ENCODE measurements at places on chromosomes 5 and 9.

GRCh38 chr9:130429831-130430230 lies 14.9 kb upstream of the ASS1 start:
- no peak for DNase-seq

DNA sequence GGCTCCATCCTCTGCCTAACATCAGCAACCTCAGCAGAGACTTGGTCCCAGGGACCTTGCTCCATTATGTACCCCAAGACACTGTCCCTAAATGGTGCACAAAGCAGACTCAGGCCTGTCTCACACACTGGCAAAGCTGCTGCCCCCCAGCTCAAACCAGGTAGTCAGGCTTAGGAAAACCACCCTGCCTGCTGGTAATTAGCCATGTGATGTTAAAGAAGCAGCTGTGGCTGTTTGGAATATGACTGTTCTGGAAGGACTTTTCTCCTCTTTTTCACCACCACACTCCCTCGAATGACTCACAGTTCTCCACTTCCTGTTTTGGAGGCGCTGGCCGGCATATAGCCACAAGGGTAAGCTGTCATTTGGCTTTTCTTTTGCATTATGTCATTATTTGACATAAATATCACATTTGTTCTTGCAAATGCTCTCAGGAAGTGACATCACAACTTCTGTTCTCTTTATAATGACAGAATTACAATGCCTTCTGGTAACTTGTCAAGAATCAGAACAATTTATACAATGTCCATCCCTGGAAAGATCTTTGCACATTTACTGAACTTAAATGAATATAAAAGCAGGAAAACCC lies 113.9 kb downstream of the SUSD1 start:
- peak; percentile 97 for DNase-seq

DNA sequence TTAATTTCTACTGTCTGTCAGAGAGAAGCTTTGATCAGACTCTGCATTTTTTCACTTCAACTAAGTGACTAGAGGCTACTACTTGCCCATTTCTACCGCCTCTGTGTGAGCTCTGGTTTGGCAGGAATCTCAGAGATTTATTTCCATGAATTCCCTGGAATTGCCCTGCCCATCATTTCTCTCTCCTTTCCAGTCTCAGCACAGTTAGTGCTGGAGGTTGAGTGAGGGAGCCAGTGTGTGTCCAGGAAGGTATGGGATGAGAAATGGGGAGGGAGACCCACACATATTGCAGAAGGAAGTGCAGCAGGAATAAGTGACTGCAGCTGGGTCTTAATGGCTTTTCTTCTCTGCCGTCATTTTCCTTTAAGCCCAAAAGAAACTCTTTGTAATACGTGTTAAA lies 443.1 kb upstream of the ZNF462 start:
- no peak for DNase-seq

- no peak for DNase-seq
These were observed 399.0 kb upstream of the BRINP1 start for GRCh38 chr9:119768266-119768665.

GRCh38 chr5:65892801-65893200 lies 33.6 kb upstream of the ERBIN start:
- no peak for DNase-seq

DNA sequence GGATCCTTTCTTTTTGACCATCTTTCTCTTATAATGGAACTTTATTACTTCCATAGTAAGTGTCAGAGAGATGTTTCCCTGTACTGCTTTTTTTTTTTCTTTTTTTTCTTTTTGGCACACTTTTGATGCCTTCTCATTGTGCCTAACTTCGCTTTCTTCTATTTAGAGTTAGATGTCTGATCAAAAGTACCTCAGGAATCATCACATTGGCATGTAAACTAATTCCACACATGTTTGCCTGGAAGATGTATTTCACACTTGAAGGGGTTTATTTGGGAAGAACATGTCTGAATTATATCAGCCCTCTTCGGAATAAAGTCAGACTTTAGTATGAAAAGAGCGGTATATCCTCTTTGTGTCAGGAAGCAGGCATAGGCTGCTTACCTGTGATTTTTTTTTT lies 35.1 kb downstream of the SMARCA2 start:
- DNase-seq: no peak

GRCh38 chr5:17228821-17229291 lies 11.4 kb downstream of the BASP1 start:
- peak; percentile 72 for DNase-seq

- DNase-seq: no peak
These were observed 169.4 kb upstream of the ZNF462 start for GRCh38 chr9:106693558-106693957.

DNA sequence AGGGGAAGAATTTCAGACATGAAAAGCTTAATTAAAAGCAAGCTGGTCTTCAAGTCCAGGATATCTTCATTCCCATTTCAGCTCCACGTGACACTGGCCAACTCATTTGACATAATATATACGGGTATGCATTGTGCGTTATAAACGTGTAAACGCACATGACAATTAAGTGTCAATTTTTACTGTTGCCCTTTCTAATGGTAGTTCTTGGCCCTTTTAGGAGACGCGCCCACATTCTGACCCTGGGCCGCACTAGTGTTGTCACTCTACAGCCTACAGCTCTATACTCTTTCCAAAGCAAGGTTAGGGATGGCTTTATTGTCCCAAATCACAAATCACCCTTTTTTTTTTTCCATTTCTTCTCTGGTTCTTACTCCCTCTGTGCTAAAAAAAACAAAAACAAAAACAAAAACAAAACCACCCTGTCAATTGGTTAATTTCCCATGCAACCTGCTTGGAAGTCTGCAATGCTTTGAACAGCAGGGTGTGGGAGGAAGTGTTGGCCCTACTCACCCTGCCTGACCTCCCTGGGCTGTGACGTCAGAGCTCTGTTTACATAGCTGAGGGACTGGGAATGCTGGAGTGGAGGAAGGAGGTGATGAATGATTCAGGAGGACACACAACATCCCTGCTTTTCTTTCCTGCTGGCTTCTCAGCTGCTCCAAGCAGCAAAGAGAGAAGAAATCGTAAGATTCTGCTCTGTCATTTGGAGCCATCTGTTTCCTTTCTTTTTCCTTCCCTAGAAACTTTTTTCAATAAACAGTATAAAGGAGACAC lies 19.3 kb downstream of the RFK start:
- peak; percentile 83 for DNase-seq

- DNase-seq: peak; percentile 99
These were observed 90.0 kb downstream of the PRRT1B start for GRCh38 chr9:131635285-131635684.

- DNase-seq: no peak
These were observed 116.4 kb downstream of the RXRA start for GRCh38 chr9:134442486-134443173.

DNA sequence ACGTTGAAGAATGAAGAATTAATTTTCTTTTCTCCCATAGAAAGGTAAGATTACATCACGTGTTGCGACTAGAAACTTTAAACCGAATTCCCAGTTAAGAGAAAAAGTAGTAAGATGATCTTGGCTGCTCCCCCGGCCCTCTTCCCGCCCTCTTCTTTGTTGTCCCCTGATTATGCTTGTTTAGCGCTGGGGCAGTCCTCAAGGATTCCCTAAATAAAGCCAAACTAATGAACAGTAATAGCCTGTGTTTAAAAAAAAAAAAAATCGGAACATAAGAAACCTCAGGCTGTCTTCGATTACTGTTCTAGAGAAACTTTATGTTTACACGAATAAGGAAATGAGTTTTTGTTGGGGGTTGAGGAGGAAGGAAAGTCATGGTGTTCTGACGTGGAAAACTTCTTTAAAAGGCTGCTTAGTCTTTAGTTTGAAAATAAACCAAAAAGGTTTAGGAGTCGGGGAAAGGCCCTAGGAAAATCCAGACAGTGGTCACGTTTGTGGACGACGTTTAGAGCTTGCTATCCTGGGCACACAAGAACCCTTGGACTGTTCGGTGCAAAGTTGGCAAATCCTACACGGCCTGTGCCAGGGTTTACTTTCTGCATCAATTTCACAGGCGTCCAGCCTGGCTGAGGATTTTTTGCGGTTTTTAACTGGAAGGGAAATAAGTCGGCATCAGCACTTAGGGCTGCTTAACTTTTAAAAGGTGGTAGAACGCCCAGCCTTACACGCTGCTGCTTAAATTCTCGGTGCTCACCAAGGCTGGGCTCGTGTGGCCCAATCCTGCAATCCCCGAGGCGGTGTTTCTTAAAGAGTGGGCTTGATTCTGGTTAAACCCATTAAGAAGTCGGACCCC lies 1.1 kb upstream of the MAT2B start:
- DNase-seq: peak; percentile 41

DNA sequence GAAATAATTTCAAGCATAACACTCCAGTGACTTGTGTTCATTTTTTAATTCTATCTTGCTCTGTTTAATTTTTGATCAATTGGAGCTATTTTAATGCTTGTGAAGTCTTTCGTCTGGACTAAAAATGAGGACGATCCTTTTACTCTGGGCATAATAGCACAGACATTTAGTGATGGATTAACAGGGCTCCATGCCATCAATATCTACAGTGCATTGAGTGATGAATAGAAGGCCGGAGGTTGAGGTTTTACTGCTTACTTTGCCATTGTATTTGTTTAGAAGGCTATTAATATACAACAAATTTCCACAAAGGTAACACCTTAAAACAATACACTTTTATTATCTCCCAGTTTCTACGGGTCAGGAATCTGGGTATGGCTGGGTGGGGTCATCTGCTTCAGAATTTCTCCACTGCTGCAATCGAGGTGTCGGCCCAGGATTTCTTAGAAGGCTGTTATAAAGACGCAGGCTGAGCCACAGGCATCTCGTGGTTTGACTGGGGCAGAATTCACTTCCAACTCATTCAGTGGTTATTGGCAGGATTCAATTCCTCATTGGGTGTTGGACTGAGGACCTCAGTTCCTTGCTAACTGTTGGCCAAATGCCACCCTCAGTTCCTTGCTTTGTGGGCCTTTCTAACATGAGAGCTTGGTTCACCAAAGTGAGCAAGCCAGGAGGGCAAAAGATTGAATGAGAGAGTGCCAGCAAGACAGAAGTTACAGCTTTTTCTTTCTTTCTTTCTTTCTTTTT lies 265.4 kb upstream of the VLDLR start:
- DNase-seq: no peak

DNA sequence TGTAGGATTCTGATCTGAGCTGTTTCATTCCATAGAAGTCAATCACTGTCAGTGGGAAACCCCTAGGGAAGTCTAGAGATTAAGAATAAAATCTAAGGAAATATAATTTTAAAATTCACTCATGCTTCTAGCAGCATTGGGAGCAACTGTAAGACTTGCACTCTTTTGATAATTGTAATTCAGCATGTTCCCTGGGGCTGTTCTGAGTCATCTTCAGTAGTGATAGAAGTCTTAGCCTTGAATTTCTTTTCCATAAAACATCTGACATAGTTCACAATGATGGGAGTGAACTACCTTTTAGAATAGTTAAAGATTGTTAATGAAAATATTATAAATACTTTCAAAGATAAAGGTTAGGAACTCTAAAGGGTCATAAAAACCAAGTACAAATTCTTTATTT lies 935.8 kb downstream of the DTWD2 start:
- no peak for DNase-seq

GRCh38 chr9:95116002-95116807 lies 201.3 kb downstream of the FANCC start:
- DNase-seq: no peak

DNA sequence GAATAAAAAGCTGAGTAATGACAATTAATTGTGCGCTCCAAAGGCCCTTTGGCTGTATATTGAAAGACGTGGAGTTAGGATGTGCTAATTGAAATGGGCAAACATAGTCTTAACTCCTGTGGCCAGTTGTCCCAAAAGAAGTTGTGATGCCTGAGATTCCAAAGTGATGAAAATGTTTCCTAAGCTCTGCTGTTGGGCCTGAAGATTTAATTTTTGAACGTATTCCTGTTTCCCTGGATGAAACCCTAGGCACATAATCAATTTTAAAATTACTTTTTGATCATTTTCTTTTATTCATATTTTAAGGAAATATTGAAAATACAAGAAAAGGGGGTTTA lies 87.9 kb downstream of the PRDM6 start:
- no peak for DNase-seq

DNA sequence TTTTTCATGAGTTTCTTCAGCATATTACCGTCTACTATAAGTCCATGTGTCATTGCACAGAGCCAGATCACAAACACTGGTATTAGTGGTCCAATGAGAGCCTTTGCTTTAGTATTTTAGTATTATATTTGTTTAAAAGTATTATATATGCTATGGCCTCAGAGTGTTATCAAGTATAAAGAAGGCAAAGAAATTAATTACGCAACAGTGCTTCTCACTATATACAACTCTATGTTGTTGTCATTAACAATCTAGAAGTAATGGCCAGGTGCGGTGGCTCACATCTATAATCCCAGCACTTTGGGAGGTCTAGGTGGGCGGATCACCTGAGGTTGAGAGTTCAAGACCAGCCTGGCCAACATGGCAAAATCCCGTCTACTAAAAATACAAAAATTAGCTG lies 47.1 kb upstream of the RAPGEF6 start:
- no peak for DNase-seq

DNA sequence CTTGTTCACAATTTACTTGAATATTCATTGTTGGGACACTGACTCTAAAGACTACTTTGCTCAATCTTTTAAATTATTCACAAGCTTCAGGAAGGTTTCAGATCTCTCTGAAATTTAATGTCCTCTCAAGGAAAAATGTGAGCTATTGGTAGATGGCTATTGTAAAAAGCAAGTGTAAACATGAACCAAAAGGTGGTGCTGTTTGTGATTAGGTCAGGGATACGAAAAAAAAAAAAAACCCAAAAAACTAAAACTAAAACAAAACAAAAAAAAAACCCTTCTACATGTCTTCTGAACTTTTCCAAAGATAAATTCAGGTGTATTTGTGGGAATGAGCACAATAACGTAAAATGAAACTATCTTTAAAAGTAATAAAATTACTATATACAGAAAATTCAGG lies 193.8 kb downstream of the SLF1 start:
- DNase-seq: no peak

GRCh38 chr9:2307480-2307879 lies 292.3 kb downstream of the SMARCA2 start:
- no peak for DNase-seq
